ENCODE measurements at places on chromosomes 12 and 14.

DNA sequence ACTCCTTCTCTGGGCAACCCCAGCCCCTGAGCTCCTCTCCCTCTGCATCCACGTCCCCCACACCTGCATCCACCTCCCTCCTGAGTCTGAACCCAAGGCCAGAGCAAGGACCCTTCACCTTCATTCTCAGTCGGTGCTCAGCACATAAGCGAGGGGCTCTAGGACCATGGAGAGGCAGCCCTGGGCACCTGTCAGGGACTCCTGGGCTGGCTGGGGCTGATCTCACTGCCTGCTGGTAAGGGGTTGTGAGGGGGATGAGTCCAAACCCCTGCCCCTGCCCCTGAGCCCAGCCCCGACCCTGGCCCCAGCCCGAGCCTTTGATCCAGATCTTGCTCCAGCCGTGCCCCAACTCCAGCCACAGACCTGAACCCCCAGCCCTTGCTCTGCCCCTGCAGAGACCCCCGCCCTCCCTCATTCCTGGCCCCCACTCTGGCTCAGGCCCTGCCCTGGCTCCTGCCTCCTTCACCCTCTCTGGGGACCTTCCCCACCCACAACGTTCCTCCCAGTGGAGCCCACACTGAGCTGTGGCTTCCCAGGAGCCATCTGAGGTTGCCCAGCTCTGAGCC is 888 bp upstream of the CCDC197 start:
- DNase-seq, result no peak

GRCh38 chr12:87047691-87048090 is 791.5 kb upstream of the MGAT4C start:
- DNase-seq, result no peak

DNA sequence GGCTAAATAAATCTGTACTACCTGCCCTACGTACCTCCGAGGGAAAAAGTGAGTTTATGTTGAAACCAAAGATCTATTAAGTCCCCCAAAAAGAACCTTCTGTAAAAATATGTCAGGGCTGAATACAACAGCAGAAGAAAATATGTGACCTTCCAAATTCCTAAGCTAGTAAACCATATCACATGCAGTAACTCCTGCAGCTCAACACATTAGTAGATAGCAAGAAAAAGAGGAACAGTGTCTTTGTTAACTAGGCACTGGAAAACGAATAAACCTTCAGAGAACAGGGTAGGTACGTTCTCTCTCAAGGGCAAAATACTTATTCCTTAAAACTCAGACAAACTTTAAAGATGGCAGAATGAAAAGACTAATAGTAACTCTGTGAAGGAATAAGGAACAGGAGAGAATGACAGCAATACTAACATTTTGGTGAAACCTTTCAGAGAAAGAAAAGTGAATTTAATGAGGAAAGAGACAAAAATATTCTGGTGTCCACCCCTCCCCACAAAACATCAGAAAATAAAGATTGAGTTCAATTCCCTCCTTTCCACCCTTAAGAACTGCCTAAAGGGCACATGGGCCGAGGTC is 18.0 kb downstream of the CBX5 start:
- no peak for DNase-seq

DNA sequence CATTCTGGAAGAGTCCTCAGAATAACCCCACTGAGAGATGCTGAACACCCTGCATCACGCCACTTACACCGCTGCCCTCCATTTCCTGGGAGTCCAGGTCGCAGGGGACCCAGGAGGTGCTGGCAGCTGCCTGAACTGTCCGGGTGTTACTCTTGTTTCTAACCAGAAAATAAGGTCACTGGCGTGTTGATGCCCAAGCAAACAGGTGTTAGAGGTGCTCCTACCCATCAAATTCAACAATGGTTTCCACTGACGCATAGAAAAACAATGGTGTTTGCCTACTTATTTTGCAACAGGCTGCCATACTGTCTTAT is 23.8 kb downstream of the PITPNM2 start:
- DNase-seq, result no peak

GRCh38 chr12:44571006-44571550 is 305.0 kb downstream of the NELL2 start:
- no peak for DNase-seq

GRCh38 chr12:53056296-53056695 is 6.4 kb downstream of the TNS2 start:
- DNase-seq, result no peak

DNA sequence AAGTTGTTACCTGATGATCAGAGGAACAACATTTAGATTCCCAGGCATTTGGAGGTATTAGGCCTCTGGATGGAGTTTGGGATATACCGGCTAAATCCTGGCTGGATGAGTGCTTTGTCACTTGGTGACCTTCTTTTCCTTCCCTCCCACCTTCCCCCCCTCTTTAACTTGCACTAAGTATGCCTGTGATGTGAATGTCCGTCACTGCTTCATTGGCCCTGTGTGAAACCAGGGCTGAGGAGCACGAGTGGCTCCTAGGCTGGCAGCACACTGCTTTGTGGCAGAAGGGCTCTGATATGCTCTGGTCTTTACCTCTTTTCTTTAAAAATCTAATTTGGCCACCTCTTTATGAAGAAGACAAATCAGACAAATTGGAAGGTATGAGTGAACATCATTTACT is 95.7 kb downstream of the ESR2 start:
- no peak for DNase-seq

DNA sequence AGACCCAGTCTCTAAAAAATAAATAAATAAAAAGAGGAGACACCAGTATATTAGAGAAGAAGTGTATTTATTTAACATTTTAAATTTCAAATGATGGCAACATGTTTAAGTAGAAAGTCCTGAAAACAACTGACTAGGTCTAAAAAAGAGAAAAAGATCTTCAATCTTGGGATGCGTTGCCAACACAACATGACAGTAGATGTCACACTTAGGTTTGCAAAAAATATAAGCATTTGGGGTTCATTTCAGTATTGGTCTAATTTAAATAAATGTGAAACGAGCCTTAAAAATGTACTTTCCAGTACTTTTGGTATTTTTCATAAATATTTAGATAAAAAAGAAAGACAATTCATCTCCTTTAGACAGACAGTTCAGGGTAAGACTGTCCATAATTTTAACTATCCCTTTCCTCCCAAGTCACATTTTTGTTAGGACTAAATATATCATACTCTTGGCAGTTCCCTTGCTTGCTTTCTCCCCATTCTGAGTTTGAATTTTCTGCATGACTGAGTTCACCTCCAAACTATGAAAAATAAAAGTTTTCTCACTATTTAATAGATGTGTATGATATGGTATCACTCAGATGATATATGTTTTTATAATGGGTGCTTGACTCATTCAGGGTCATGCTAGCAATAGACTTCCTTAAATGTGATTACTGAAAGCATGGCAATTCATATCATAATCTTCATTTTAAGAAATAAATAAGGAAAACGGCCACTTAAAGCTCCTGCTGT is 4.3 kb downstream of the C14orf93 start:
- no peak for DNase-seq

- DNase-seq, result peak; percentile 68
Measured at GRCh38 chr12:57837864-57838562, 8.5 kb downstream of the CTDSP2 start.

DNA sequence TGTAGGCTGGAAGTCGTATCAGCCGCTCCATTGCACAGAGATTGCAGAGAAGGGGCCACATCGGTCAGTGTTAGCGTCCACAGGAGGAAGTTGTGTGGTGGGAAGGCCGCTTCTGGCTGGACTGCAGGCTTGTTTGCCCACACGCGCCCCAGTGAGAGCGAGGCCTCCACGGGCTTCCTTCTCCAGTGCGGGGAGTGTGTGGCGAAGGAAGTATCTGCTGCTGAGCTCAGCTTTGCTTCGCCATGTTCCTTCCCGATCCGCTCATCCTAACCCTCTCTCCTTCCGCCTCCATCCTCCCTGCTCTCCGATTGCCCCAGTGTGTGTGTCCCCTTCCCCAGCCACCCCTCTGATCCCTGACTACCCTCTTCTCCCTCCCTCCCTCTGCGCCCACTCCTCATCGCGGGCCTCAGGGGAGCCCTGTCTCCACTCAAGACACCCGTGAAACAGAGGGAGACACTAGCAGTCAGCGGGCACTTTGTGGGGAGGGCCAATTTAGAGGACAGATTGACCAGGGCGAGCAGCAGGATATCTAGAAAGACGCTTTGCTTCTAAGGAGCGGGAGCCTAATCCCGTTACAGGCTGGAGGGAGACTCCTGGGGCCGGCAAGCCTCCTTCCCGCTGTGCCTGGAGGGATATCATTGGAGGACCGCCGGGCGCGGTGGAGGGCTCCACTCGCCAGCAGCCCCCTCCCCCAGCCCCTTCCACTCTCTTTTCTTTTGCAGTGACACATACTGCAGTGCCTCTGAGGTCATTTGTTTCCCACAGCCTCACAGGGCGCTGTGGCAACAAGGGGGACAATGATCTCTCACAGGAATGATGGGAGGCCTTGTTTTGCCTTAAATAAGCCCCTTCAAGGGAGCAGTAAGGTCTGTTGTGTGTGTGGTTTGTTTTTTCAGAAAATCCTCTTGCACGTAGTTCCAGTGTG is 428.8 kb downstream of the ZFP36L1 start:
- DNase-seq, result no peak

DNA sequence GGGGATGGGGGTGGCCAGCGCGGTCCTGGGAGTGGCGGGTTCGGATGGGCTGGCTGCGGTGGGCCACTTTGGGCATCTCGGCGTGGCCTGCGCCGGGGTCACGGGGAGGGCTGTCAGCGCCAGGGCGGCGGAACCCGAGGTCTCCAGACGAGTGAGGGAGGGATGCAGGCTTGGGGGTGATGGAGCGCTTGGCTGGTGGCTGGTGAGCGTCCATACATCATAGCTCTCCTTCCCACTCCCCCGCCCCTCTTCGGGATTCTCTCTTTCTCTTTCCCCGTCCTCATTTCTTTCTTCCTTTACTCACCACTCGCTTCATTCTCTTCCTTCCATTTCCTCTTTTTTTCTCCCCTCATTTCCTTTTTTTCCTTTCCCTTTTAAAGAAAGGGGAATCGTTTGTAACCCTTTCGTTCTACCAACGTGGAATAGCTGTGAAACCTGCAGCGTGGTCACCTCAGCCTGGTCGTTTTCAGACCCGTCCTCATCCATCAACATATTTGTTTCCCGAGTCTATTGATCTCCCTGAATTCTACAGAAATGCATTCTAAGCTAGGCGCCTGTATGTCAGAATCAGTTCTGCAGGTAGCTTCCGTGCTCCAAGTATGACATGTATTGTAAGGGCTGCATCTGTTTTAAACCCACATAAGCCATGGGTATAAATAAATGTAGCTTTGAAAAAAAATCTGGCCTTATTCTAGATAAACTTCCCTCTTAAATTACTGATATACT is 260.3 kb upstream of the E2F7 start:
- no peak for DNase-seq

DNA sequence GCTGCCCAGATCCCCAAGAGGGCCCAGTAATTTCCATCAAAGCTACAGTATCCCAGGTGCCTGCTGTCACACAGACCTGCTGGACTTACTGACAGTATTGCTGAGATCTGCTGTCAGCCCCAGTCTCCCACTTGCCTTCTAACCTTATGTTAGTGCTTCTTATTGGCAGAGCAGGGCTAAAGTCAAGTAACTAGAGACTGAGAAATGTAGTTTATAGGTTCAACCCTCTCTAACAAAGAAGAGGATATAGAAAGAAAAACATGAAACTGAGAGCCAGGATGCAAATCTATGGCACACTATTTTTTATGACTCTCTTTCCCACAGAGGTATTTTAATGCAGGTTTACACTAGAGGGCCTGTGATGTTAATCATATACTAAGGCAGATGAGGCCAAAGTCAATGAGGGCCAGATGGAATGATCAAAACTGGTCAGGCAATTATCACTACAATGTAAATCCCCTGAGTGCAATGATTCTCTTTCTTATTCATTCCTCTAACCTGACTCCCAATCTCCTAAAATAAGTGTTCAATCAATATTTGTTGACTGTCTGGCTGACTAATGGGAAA is 781.9 kb downstream of the VRK1 start:
- no peak for DNase-seq

- no peak for DNase-seq
Measured at GRCh38 chr12:24848941-24849477, 99.9 kb downstream of the BCAT1 start.

GRCh38 chr12:24822121-24822899 is 126.6 kb downstream of the BCAT1 start:
- no peak for DNase-seq

DNA sequence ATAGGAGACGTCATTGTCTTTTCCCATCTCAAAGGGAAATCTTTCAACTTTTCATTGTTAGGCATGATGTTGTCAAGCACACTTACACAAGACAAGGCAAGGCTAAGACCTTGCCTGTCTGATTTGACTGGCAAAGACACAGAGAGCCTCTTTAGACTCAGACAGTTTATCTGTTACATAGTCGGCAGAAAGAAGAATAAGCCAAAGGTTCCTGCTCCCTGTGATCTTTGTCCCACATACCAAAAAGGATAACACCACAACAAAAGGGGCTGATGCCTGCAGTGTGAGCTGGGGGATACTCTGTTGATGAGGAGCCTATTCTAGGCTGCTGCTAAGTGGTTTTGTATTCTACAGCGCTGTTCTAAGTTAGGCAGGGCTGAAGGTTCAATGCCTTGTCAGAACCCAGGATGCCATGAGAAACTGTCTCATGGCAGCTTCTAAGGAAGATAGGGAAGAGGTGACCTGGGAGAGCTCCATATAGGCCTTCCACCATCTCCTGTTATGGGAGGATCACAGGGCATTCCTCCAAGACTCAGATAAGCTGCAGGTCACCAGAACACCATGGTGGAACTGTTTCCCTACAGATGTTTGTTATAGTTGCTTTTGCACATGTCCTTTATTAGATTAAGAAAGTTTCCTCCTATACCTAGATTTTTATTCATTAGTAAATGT is 12.7 kb downstream of the ERC1 start:
- DNase-seq, result no peak

DNA sequence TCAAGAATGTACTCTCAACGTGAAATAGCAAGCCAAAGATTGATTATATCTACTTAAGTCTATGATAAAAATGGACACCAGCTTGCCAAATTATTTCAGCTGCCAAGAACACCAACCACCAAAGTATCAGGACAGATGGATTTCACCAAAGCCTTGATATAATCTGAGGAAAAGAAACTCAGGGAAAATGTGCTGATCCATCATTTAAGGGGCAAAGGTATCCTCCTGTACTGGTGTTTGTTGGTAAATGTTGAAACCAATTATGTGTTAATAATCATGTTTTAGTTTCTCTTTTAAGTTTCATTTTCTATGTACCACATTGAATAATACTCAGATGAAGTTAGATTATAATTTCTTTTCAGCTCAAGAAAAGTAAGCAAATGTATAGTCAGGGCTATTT is 1284.3 kb upstream of the TMEM132C start:
- DNase-seq, result no peak

GRCh38 chr14:35822501-35822900 is 3.6 kb upstream of the BRMS1L start:
- no peak for DNase-seq

- peak; percentile 42 for DNase-seq
Measured at GRCh38 chr14:63727231-63727735, 582 bp downstream of the SGPP1 start.

DNA sequence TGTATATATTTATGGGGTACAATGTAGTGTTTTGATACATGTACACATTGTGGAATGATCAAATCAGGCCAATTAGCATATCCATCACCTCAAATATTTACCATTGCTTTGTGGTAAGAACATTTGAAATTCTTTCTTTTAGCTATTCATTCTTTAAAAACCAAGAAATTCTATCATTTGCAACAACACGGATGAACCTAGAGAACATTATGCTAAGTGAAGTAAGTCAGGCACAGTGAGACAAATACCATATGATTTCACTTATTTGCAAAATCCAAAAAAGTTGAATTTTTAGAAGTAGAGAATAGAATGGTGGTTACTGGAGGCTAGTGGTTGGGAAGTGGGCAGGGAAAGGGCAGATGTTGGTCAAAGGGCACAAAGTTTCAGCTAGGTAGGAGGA is 129.3 kb upstream of the PTPRQ start:
- DNase-seq, result no peak

Measured in H54 (cell line).